T-helper 17 cell (primary cell): ENCODE measurements at places on chromosomes 4 and X.

- H3K27ac ChIP-seq: peak overlapping the region; percentile 3
- no peak for DNase-seq
- H3K36me3 ChIP-seq: peaks cover 3% of the 10 kb centered on the region
Measured at GRCh38 chr4:165070560-165070959, 16.9 kb downstream of the TRIM75 start.

DNA sequence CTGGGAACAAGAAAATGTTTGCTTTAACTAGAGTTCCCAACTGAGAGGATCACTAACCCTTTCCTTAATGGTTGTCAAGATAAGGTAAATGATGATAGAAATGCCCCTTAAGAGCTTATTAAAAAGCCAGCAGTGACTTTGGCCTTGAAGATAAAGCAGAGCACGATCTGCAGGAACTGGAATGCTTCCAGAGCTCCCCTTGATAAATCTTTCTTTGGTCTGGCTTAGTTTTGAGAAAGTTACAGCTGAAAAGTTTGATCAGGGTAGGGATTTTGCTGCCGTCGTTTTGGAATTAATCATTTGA, 64.0 kb downstream of the PTTG2 start:
- H3K4me1 ChIP-seq: peaks cover 11% of the 10 kb centered on the region
- H3K27me3 ChIP-seq: no peaks in the 10 kb centered on the region
- no peak for DNase-seq
- no peak overlapping the region for H3K4me3 ChIP-seq
- H3K36me3 ChIP-seq: peaks cover 5% of the 10 kb centered on the region

- no peaks in the 10 kb centered on the region for H3K36me3 ChIP-seq
- DNase-seq: no peak
- H3K27me3 ChIP-seq: peaks cover 7% of the 10 kb centered on the region
- H3K4me3 ChIP-seq: no peak overlapping the region
Measured at GRCh38 chrX:15496824-15497223, 3.7 kb upstream of the PIR start.

GRCh38 chr4:38774181-38774955, 8.4 kb downstream of the TLR10 start:
- H3K27me3 ChIP-seq: no peaks in the 10 kb centered on the region
- no peaks in the 10 kb centered on the region for H3K4me1 ChIP-seq
- DNase-seq: no peak
- no peak overlapping the region for H3K4me3 ChIP-seq

- H3K27me3 ChIP-seq: no peaks in the 10 kb centered on the region
- H3K36me3 ChIP-seq: peaks cover 10% of the 10 kb centered on the region
- peaks cover 50% of the 10 kb centered on the region for H3K4me1 ChIP-seq
- peak overlapping the region; percentile 2 for H3K27ac ChIP-seq
- no peak for DNase-seq
Measured at GRCh38 chr4:24568425-24568824, 15.9 kb downstream of the DHX15 start.

DNA sequence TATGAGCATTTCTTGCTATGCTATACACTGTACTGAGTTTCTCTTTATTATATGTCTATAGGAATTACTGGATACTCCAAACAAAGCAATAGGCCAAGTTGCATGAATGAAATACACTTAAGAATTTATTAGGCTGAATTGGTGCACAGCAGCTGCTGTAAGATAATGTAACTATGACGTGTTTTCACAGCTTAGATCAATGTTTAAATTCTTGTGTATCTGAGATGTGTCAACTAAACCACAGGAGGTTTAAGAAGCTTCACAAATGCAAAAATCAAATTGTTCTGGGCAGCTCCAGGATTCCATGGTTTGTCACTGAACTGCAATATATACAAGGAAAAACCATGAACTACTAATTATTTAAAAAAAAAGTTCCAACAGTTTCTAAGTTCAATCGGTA, 156.7 kb downstream of the MAPK10 start:
- H3K27ac ChIP-seq: no peak overlapping the region
- no peak overlapping the region for H3K4me3 ChIP-seq
- H3K36me3 ChIP-seq: no peaks in the 10 kb centered on the region
- DNase-seq: no peak
- no peaks in the 10 kb centered on the region for H3K4me1 ChIP-seq
- H3K27me3 ChIP-seq: no peaks in the 10 kb centered on the region

DNA sequence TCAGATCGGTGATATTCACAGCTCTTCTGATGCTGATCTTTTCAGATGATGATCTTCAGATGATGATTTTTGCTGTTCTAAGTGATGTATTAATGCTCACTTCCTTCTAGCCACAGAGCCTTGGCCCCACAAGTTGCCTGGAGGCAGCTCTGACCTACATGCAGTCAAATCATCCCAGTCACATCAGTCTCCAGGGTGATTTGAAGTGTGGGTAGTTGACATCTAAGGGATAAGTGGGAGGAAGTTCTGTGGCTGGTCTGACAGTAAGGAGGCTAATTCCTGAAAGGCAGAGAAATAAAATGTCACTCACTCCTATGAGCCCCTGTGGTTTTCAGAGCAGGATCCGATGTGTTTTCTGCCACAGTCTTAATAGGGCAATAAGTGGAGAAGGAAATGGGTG, 79.8 kb upstream of the RPL34 start:
- no peak overlapping the region for H3K4me3 ChIP-seq
- no peak overlapping the region for H3K27ac ChIP-seq
- H3K4me1 ChIP-seq: peaks cover 17% of the 10 kb centered on the region

DNA sequence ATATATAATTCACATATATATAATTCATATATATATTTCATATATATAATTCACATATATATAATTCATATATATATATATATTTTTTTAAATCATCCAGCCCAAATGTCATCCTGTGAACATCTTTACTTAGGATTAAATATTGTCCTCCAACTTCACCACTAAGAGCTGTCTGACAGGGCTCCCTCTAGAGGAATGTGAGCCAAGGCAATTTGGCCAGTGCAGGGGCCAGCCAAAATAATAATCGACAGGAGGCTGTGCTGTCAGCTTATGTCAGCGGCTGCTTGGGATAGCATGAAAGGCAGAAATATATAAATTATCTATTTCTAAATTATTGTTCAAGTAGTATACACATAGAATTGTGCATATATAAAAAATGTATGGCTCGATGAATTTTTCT, 29.5 kb downstream of the EGFL6 start:
- H3K27ac ChIP-seq: no peak overlapping the region
- no peaks in the 10 kb centered on the region for H3K27me3 ChIP-seq
- H3K4me3 ChIP-seq: no peak overlapping the region
